ENCODE measurements at places on chromosomes 5 and 9. TPM values are rescaled to one million over a fixed set of nuclear protein-coding genes. Genes with fewer than 3 reads are reported as not detected.

The ZNF608 gene
- polyA plus RNA-seq = 32.4 TPM

The CORO2A gene
- polyA plus RNA-seq = 1.9 TPM

The GRXCR2 gene
- polyA plus RNA-seq = 0.36 TPM

The CCNB1 gene
- 13.0 TPM for polyA plus RNA-seq

The NKD2 gene
- polyA plus RNA-seq = 7.2 TPM

The CCNH gene
- polyA plus RNA-seq = 113 TPM

The CNTFR gene
- 19.0 TPM for polyA plus RNA-seq

The QRFP gene
- polyA plus RNA-seq = not detected

The CTXN3 gene
- 1.0 TPM for polyA plus RNA-seq

The SLC25A2 gene
- not detected for polyA plus RNA-seq

The PGM5 gene
- polyA plus RNA-seq = not detected

The OLFM1 gene
- 134 TPM for polyA plus RNA-seq

The LIFR gene
- polyA plus RNA-seq = 6.1 TPM

The DPM2 gene
- polyA plus RNA-seq = 30.5 TPM

The WDR5 gene
- polyA plus RNA-seq = 35.8 TPM

The NDST1 gene
- 15.6 TPM for polyA plus RNA-seq

The PURA gene
- 2.3 TPM for polyA plus RNA-seq

The ENTPD8 gene
- not detected for polyA plus RNA-seq

The NOXA1 gene
- 1.7 TPM for polyA plus RNA-seq

The MAT2B gene
- 31.8 TPM for polyA plus RNA-seq

The GHR gene
- polyA plus RNA-seq = 0.31 TPM

The SPATA31C1 gene
- polyA plus RNA-seq = not detected

The IFNA21 gene
- not detected for polyA plus RNA-seq

The PCDH12 gene
- polyA plus RNA-seq = not detected

The RAB3C gene
- polyA plus RNA-seq = 94.3 TPM

The GZMA gene
- polyA plus RNA-seq = not detected

The TLE1 gene
- polyA plus RNA-seq = 93.0 TPM

The LRRC19 gene
- not detected for polyA plus RNA-seq

The FAM153A gene
- polyA plus RNA-seq = not detected

The TEX48 gene
- polyA plus RNA-seq = not detected

The RAB14 gene
- 79.3 TPM for polyA plus RNA-seq

The IL5 gene
- not detected for polyA plus RNA-seq

The PCDHB5 gene
- 4.5 TPM for polyA plus RNA-seq

The TRPM6 gene
- not detected for polyA plus RNA-seq

The MAPKAP1 gene
- polyA plus RNA-seq = 57.5 TPM

The ADAMTSL1 gene
- 1.1 TPM for polyA plus RNA-seq

The ACSL6 gene
- polyA plus RNA-seq = 30.5 TPM

The SHISAL2B gene
- polyA plus RNA-seq = not detected

The GLRA1 gene
- not detected for polyA plus RNA-seq

The HBEGF gene
- polyA plus RNA-seq = 6.7 TPM

The C5orf58 gene
- not detected for polyA plus RNA-seq

The F2RL2 gene
- not detected for polyA plus RNA-seq

The HAVCR2 gene
- 1.1 TPM for polyA plus RNA-seq
